NCI-H460 (cell line): ENCODE measurements at places on chromosomes 2 and 18. TPM values are rescaled to one million over a fixed set of nuclear protein-coding genes. Genes with fewer than 3 reads are reported as not detected.

ADD2 gene
- total RNA-seq, result 23.1 and 29.8 TPM in 2 replicates

POU3F3 gene
- total RNA-seq, result not detected in 2 replicates

NPAS2 gene
- 30.6 and 42.3 TPM in 2 replicates for total RNA-seq

RBM44 gene
- total RNA-seq, result 0.20 and 0.32 TPM in 2 replicates

KRTCAP3 gene
- total RNA-seq, result 0.69 and 1.0 TPM in 2 replicates

ACTG2 gene
- not detected in 2 replicates for total RNA-seq

GALR1 gene
- not detected in 2 replicates for total RNA-seq

SMPD4 gene
- total RNA-seq, result 35.2 and 36.6 TPM in 2 replicates
